ENCODE measurements at places on chromosomes 5 and 9. TPM values are rescaled to one million over a fixed set of nuclear protein-coding genes. Genes with fewer than 3 reads are reported as not detected.

Gene CSF1R
- not detected for total RNA-seq

Gene RFESD
- total RNA-seq: 1.8 TPM

DNA sequence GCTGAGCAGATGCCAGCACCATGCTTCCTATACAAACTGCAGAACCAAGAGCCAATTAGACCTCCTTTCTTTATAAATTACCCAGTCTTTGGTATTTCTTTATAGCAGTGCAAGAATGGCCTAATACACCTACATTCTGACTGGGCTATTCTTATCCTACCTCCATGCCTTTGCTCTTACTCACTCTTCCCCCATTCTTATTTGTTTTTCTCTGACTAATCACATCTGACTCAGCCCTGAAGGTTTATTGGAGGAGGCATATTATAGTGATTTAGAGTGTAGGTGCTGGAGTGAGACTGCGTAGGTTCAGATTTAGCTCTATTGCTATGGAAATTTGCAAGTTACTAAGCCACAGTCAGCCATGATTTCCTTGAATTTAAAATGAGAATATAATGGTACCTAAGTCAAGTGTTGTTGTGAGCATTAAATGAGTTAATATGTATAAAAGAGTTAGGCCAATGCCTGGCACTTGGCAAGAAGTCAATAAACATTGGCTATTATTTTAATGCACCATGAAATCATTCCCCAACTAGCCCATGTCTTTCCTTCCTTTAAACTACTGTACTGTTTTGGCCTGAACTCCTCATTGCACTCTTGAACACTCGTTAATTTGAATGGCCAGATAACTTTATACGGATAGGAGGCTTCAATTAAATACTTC is 531.2 kb upstream of the ZNF608 start:
- DNase-seq: peak; percentile 50

- DNase-seq: no peak
These were observed 555.8 kb upstream of the TLE4 start for GRCh38 chr9:79015951-79016350.

GRCh38 chr9:88784960-88785359 is 206.3 kb upstream of the S1PR3 start:
- no peak for DNase-seq

DNA sequence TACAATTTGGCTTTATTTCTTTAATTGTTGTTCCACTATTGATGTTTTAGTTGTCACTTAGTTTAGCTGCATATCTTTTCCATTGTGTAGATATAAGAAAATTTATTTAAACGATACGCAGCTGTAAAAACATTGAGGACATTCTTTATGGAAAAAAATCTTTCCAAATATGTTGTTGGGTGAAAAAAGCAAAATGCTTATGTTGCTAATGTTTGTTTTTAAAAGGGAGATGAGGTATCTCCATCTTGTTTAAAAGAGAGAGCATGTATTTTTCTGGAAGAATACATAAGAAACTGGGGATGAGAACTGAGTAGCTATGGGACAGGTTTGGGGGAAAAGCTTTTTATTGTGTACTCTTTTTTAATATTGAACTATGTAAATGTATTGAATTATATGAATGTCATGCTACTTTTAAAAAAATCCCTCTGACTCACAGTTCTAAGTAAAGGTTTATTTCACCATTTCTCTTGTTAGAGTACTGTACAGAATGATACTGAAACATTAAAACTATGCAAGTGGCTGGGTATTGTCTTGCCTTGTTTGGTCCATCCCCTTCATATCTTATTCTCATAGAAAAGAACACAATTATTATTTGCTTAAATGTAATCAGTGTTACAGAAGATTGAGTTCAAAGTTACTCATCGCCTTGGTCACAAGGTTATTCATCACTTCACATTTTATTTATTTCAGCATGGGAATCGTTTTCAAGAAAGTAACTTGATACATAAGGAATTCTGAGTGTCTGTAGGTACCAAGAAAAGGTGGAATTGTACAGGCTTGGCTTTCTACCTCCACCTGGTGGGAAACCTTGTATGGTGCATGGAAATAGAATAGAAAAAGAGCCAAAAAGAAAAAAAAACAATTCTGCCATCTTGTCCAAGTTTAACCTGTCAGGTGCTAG is 85.8 kb downstream of the RIC1 start:
- peak; percentile 30 for DNase-seq
